CD8-positive, alpha-beta memory T cell (primary cell): ENCODE measurements at places on chromosomes 3 and 15. TPM values are rescaled to one million over a fixed set of nuclear protein-coding genes. Genes with fewer than 3 reads are reported as not detected.

Gene LMAN1L
- 0.27 TPM for total RNA-seq

Gene ERICH6
- 0.39 TPM for total RNA-seq

GRCh38 chr15:98519767-98520550 is 128.4 kb upstream of the IGF1R start:
- no peak for DNase-seq
- no peak overlapping the region for H3K27ac ChIP-seq
- no peak overlapping the region for H3K4me3 ChIP-seq
- H3K36me3 ChIP-seq = no peaks in the 10 kb centered on the region
- H3K4me1 ChIP-seq = no peaks in the 10 kb centered on the region

GRCh38 chr15:29686445-29687203 is 135.6 kb downstream of the TJP1 start:
- H3K36me3 ChIP-seq = no peaks in the 10 kb centered on the region
- H3K4me3 ChIP-seq = no peak overlapping the region
- no peak for DNase-seq
- H3K27me3 ChIP-seq = no peaks in the 10 kb centered on the region

GRCh38 chr15:71571641-71572040 is 238.7 kb upstream of the NR2E3 start:
- no peaks in the 10 kb centered on the region for H3K36me3 ChIP-seq
- no peak overlapping the region for H3K27ac ChIP-seq
- H3K27me3 ChIP-seq = no peaks in the 10 kb centered on the region
- no peak for DNase-seq
- no peak overlapping the region for H3K4me3 ChIP-seq
- no peaks in the 10 kb centered on the region for H3K4me1 ChIP-seq
